ENCODE measurements at places on chromosomes 1 and 21.

GRCh38 chr1:202599669-202600431 lies 110.4 kb downstream of the SYT2 start:
- DNase-seq = peak; percentile 50

DNA sequence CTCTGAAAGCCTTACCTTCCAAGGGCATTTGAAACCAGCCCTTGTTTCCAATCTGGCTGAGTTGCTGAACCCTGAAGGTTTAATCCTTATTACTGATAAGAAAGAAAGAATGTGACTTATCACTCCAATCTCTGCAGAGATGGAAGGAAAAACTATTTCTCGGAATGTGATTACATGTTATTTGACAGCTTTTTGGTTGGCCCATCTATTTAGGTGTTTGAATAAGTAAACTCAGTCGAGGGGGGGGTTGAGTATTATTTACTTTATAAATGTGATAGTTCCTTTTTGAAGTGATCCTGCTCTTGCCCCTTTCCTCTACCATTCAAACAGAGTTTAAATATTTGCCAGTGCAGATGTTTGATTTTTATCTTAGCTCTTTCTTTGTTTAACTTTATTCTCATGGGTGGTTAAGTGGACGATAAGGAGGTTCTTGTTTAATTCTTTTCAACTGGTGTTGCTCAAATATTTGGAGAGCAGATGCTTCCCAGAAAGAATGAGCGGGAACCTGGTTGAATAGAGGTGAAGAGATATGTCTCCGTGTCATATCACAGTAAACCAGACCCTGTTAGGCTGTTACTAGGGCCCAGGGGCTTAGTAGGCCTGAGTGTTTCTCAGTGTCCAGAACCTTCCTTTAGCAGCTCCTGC lies 126.1 kb downstream of the CACHD1 start:
- no peak for DNase-seq

GRCh38 chr1:7263021-7263960 lies 478.0 kb downstream of the CAMTA1 start:
- no peak for DNase-seq

DNA sequence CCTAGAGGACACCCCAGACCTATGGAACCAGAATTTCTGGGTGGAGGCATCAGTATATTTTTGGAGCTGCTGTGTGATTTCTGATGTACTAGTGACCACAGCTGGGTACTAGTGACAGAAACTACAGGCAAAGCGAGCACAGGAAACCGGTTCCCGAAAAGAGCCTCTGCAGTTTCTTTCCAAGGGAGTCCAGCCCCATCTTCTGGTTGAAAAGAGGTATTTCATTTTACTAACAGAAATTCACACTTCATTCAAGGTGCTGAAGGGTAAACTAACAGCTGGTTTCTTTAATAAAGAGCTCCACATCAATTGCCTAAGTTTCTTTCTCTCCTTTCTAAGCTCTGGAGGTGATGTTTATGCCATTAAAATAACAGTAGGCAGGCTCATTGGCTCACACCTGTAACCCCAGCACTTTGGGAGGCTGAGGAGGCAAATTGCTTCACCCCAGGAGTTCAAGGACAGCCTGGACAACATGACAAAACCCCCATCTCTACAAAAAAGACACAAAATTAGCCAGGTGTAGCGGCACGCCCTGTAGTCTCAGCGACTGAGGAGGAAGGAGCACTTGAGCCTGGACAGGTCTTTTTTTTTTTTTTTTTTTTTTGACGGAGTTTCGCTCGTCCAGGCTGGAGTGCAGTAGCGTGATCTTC lies 22.0 kb downstream of the THAP3 start:
- no peak for DNase-seq

- DNase-seq = no peak
Measured at GRCh38 chr1:21340230-21340945, 50.1 kb upstream of the ECE1 start.

DNA sequence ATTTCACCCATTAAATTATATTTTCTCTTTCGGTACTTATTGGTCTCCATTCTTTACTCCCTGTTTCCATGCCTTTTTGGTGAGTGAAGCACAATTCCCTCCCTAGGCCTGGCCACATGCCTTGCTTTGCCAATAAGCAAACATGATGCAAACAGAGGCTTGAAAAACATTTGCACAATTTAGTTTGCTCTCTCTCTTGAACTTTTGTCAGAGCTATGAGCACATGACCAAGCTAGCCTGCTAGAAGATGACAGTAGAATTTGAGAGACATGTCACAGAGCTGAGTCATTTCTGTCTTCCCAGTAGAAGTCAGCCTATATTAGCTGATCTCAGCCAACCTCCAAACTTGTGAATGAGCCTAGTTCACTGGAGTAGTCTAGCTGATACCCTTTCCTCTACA lies 24.6 kb downstream of the ANGPTL3 start:
- no peak for DNase-seq

DNA sequence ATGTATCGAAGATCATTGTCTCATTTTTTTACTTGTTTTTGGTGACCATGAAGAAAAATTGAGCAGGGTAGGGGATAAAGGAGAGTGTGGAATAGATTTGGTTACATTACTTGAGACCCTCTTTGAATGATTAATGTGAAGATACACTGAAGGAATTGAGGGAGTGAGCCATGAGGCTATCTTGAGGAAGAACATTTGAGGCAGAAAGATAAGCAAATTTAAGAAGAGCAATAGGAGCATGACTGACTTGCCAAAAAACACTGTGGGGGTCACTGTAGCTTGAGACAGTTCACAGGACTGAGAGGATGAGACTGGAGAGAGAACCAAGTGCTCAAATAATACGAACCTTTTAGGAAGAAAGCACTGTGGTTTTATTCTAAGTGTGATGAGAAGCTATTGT lies 43.1 kb upstream of the PTPRC start:
- no peak for DNase-seq

DNA sequence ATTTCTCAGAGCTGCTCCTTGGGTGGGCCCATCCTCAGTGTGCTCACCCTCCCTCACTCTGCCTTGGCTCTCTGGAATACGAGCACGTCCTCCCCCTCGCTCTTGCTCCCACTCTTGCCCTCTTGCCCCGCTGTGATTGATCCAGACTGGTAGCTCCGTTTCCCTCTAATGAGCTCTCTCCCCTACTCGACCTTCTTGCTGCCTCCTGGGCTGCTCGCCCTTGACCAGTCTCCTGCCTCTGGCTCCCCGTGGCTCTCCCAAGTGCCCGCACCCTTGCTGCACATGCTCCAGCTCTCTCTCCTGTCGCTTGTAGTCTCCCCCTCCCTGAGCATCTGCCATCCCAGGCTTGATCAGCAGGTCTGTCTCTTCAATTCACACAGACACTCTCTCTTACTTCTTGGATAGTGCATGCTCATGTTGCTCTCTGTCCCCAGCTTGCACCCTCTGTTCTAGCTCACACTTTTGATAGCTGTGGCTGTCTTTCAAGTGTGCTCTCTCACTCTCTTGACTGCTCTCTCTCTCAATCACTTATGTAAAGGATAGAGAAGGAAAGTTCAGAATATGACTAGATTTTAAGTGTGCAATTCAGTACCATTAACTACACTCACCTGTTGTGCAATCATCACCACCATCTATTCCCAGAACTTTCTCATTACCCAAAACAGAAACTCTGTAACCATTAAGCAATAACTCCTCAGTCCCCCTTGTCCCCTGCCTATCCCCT lies 51.1 kb downstream of the PHC2 start:
- no peak for DNase-seq

DNA sequence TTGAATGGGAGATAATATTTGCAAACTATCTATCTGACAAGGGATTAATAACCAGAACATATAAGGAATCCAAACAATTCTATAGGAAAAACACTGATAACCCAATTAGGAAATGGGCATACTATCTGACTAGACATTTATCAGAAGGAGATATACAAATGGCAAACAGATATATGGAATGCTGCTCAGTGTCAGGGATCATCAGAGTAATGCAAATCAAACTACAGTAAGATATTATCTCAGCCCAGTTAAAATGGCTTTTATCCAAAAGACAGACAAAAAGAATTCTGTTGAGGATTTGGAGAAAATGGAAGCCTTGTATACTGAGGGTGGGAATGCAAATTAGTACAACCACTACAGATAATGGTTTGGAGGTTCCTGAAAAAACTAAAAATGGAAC lies 758.0 kb upstream of the B3GALT2 start:
- DNase-seq = no peak

DNA sequence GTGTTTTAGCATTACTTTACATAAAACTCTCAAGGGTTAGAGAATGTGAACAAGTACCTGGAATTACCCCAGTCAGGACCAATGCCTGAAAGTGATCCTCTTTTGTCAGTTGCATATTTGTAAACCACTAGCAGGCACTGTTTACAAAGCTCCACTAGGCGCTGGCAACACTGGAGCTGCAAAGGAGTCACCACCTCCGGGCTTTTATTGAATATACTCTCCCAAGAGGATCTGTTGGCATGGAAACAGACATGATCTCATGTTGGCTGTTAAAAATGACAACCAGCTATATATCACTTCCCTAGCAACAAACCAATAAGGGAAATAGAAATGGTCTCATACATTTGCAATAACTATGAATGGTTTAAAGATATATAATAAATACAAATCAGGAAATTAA lies 116.0 kb downstream of the TTLL7 start:
- no peak for DNase-seq

DNA sequence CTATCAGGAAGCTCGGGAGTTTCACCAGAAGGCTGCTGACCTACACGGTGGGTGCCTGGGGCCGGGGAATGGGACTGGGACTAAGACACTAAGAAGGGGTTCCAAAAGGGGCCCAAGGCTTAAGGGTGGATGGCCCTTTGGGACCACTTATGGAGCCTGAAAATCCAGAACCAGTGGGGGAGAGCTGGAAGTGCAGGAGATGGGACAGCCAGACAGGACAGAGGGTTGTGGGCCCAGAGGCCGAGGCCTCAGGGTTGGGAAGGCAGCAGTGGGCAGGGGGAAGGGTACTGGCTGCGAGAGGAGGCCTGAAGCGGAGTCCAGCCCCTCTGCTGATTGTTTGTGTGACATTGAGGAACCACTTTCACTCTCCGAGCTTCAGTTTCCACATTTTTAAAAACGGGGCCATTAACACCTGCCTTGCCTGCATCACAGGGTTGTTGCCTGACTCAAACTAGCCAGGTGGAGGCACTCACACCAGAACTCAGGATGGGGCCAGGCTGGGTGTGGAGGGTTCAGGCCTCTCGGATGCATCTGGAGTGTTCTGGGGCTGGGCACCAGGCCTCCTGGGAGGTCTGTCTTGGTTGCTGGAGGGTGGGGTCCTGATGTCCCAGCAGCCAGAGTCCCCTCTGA lies 3.0 kb downstream of the TTC24 start:
- no peak for DNase-seq

DNA sequence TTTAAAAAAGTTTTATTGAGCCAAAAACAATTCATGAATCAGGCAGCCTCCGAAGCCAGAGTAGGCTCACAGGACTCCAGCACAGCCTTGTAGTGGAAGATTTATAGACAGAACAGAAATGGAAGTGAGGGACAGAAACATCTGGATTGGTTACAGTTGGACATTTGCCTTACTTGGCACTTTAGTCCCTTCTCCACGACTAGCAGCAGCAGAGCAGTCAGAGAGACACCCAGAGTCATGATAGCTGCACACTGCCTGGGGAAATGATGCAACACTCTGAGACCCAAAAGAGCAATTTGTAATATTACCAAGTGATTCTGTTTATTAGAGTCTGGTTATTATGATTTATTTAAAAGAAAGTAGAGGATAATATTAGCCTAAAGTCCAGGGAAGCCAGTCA lies 72.2 kb upstream of the KRTAP11-1 start:
- DNase-seq = no peak

DNA sequence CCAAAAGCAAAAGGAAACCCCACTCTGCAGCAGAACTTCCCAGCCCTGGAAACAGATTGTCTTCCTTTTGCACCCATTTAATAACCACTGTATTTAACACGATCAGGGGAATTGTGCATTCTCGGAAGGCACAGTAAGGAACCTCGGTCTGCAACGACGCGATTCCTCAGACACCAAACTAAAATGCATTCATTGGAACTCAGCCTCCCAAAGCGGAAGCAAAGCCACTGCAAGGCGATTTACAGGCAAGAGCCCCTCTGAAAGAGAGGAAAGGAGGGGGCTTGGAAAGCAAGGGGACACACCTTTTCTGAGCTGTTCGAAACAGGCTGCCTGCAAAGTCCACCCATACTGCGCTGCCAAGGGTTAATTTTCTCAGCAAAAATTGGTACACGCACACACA lies 297.7 kb downstream of the OMA1 start:
- no peak for DNase-seq

DNA sequence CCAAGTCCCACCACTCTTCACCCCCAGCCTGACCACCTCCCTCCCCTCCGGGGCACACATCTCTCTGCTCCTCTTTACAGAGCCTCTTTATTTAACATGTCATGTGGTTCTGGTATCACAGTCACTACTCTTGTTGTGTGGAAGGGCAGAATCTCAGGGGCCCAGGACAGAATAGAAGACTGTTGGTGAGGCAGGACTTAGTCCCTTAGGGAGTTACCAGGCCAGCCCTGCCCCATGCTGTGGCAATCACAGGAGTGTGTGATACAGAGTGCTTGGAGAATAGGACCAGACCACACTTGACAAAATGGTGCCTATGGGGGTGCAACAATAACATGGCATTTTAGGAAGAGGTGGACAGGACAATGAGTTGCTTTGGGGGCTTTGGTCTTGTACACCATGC lies 43.0 kb upstream of the CRNN start:
- DNase-seq = no peak

- peak; percentile 93 for DNase-seq
Measured at GRCh38 chr21:42097860-42098454, 26.8 kb downstream of the UMODL1 start.
